NCI-H446 (cell line): ENCODE measurements at places on chromosomes 4 and X.

GRCh38 chr4:120809518-120809917 lies 113.0 kb downstream of the PRDM5 start:
- no peak for DNase-seq

DNA sequence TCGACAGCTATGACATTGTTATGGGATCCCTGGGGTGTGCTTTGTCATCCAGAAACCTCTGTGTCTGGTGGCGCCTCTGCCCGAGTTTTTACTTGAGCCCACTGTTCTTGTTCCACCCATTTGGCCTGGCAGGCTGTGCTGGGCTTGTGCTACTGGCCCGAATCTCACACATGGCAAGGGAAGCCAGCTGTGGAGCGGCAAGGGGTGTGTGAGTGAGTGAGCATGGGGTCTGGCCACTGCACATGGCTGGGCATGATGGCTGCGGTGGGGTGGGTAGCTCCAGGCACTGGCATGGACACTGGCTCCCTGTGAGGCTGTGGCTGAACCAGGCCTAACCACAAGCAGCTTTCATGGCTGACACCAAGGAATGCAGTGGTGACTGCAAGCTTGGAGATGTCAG lies 89.2 kb downstream of the DACH2 start:
- no peak for DNase-seq

DNA sequence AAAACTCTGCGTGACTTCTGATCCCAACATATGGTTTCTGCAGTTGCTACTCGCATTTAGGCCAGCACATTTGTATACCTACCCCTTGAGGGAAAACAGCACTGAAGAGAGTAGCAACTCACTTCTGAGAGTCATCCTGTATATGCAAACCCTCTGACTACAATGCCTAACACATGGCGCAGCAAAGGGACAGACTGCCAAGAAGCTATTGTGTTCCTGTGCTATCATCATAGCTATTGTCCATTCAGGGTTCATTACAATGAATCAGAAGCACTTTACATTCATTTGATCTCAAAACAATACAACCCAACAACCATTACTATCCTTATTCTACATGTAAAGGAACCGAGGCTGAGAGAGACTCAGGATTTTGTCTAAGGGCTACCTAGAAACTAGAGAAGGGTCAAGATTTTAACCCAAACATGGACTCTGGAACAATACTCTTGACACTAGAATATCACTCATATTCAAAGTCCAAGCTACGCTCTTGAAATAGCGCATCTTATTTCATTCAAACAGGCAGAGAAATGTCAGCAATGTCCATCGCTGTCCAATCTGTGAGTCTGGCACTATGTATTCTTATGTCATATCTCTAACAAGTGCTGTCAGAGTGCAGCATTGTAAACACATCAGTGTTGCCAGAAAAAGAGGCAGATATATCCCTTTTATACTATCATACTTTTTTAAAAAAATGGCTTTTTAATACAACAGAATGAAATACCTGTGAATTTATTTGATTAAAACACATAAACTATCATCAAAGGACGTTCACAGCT lies 173.6 kb downstream of the CORIN start:
- no peak for DNase-seq

DNA sequence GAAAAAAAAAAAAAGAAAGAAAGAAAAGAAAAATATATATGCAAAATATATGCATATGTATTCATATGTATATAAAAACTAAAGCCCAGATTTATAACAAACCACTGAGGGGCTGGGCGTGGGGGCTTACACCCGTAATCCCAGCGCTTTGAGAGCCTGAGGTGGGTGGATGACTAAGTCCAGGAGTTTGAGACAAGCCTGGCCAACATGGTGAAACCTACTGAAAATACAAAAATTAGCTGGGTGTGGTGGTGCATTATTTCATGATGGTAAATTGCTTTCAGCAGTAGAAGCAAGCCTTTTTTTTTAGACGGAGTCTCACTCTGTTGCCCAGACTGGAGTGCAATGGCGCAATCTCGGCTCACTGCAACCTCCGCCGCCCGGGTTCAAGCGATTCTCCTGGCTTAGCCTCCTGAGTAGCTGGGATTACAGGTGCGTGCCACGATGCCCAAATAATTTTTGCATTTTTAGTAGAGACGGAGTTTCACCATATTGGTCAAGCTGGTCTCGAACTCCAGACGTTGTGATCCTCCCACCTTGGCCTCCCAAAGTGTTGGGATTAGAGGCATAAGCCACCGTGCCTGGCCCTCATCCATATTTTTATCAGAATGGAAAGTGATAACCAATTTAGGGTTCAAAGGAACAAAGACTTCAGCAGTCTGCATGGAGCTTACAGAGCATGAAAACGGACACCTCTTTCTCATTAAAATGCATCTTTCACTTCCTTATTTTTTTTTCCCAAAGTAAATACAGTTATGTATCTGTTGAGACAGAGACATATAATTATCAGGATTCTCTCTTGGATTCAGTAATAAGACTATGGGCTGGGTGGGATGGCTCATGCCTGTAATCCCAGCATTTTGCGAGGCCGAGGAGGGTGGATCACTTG lies 27.7 kb upstream of the MOB1B start:
- DNase-seq = no peak

DNA sequence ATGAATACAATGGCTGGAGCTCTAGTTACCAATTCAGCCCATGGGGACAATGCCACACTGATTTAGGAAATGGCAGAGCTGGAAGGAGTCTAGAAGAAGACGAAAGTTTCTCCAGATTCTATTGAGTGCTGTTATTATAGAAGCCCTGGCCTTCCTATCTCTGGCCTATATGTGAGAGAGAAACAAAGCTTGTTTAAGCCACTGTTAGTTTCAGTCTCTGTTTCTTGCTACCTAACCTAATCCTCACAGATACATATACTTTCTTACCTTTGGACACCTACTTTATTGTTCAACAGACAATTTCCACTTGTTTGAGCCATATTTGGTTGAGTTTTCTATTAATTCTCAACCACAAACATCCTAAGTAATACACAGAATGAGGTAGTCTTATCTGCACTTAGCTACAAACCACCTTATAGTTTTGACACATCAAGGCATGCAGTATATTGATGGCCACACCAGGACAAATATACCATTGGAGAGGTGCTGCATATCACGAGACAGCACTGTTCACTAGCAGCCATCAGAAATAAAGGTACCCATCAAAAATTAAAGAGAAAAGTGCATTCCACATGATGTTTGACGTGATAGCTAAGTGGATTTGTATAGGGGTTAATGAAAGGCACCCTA lies 190.2 kb downstream of the SMIM20 start:
- no peak for DNase-seq

GRCh38 chrX:71618787-71619186 lies 476 bp upstream of the CXCR3 start:
- DNase-seq = no peak
